ENCODE measurements at places on chromosomes 4 and X. TPM values are rescaled to one million over a fixed set of nuclear protein-coding genes. Genes with fewer than 3 reads are reported as not detected.

GAR1 gene
- 41.5 TPM for polyA plus RNA-seq

DNA sequence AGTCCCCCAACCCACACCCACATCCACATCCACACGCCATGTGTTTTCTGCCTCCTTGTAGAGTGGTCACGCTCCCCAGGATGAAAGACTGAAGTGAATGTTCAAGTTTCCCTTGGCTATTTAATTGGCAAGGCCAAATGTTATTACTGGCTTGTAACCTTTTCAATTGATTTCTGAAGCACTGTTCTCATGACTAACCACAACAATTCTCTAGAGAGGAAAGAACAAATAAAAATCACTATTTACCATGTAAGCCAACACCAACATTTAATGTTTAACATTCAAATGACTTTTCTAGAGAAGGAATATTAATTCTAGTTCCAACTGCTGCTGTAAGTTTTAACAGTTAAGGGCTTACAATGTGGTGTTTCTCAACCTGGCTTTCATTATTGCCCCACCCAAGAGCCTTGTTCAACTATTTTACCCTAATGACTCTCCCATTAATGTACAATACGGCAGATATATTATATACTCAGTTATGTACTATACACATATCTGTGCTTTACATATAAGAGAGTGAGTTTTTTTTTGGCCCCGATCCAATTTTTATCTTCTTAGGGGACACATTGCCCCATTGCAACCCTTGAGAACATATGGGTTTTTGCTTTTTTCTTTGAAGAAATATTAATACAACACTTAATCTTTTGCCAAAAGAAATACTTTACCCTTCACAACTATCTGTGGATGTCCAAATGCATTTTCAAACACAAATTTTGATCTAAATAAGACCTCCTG is 46.5 kb downstream of the RELL1 start:
- DNase-seq = no peak

- DNase-seq = no peak
Measured at GRCh38 chrX:72095370-72095769, 36.3 kb downstream of the RTL5 start.

GRCh38 chr4:53905941-53906377 is 158.4 kb downstream of the CHIC2 start:
- DNase-seq = no peak

GRCh38 chrX:79268788-79269187 is 98.3 kb downstream of the ITM2A start:
- DNase-seq = no peak

GYPE gene
- 4.0 TPM for polyA plus RNA-seq

DNA sequence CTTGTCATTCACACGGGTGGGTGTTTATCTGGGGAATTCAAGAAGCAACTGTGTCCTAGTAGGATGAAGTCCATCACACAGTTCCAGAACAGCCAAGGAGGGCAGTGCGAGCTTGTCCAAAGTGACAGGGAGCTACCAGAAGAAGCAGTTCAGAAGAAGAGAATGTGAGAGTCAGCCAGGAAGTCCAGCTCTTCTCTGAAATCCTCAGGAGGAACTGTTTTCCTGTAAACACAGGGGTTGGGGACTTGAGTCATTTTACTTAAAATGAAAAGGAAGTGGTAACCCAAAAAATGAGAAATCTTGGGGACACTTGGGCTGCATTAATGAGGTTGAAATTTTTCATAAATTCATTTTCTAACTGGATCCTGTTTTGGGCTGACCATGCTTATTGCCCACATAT is 8.2 kb upstream of the TLR10 start:
- no peak for DNase-seq

DNA sequence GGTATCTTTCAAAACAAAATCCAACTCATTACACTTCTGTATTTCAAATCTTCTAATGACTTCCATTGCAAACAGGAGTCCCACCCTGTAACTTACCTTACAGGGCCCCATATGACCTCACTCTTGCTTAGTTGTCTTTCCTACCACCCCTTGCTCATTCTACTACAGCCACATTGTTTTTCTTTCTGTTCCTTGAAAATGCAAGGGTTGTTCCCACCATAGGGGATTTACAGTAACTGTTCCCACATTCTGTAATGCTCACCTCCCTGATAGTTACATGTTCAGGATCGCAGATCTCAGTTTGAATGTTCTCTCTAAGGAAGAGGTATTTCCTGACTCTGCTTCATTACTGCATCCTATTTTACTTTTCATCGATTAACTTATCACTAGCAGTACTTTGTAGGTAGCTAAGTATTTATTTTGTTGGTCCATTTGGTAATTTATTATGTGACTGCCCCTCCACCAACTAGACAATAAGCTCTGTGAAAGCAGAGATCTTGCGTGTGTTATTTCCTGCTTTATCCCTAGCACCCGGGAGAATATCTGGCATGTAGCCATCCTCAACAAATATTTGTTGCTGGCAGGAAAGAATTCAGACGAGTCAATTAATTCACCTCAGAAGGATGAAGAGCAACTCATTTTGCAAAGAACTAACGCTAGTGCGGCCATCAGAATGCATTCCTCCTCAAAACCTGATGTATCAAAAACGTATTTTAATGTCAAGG is 21.4 kb downstream of the MAOB start:
- DNase-seq = no peak

- DNase-seq = no peak
Measured at GRCh38 chrX:129777218-129778030, 2.3 kb upstream of the SASH3 start.

- no peak for DNase-seq
Measured at GRCh38 chr4:139154538-139154937, 22.5 kb downstream of the ELF2 start.

IGSF1 gene
- 13.2 TPM for polyA plus RNA-seq

DNA sequence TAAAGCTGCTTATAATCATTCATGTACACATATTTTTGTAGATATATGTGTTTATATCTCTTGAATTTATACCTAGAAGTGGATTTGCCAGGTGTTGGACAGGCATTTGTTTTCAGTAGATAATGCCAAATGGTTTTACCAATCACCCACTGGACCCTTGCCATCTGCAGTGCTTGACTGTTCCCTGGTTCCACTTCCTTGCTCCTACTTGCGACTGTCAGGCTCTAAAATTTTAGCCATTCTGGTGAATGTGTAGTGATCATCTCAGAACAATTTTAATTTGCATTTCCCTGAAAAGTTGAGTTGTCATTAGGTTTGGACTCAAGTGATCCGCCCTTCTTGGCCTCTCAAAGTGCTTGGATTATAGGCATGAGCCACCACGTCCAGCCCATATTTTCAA is 122.4 kb upstream of the SLC34A2 start:
- no peak for DNase-seq

GRCh38 chrX:38627683-38628082 is 66.3 kb downstream of the TSPAN7 start:
- DNase-seq = no peak

DNA sequence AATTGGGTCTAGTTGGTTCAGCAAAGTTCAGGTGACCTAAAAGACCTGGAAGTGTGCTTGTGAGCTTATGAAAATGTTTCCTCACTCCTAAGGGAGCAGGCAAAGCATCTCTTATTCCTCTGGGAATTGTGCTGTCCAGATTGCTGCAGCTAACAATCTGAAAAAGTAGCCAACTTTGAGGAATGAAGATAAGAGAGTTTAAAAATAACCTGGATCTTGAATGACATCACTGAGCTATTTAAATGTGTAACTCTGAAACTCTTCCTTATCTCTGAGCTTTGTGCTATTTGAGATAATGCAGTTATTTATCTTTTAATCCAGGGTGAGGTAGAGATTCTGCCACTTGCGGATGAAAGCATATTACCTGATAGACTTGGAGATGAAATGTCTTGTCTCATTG is 384.8 kb downstream of the PPP4R3C start:
- DNase-seq = no peak

ANOS1 gene
- polyA plus RNA-seq = 8.3 TPM

CPEB2 gene
- 15.2 TPM for polyA plus RNA-seq

DNA sequence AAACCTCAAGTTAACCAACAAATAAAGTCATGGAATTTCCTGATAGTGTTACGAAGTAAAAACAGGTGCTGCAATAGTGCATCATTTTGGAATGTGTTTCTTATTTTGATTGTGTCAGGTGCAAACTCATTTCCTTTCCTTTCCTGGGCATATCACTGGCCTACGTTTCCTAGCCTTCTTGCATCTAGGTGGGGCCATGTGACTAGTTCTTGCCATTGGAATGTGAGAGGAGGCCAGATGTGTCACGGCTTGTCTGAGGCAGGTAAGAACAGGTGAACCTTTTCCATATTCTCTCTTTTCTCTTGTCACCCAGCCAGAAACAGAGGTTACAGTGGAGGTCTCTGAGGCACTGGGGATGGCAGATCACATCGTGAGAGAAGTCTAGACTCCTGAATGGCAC is 868.0 kb downstream of the RPA4 start:
- no peak for DNase-seq

GRCh38 chr4:123556526-123556925 is 159.9 kb downstream of the SPRY1 start:
- DNase-seq = no peak

- no peak for DNase-seq
Measured at GRCh38 chr4:159400558-159401225, 297.8 kb downstream of the RAPGEF2 start.

HSFX2 gene
- polyA plus RNA-seq = 1.0 TPM

DNA sequence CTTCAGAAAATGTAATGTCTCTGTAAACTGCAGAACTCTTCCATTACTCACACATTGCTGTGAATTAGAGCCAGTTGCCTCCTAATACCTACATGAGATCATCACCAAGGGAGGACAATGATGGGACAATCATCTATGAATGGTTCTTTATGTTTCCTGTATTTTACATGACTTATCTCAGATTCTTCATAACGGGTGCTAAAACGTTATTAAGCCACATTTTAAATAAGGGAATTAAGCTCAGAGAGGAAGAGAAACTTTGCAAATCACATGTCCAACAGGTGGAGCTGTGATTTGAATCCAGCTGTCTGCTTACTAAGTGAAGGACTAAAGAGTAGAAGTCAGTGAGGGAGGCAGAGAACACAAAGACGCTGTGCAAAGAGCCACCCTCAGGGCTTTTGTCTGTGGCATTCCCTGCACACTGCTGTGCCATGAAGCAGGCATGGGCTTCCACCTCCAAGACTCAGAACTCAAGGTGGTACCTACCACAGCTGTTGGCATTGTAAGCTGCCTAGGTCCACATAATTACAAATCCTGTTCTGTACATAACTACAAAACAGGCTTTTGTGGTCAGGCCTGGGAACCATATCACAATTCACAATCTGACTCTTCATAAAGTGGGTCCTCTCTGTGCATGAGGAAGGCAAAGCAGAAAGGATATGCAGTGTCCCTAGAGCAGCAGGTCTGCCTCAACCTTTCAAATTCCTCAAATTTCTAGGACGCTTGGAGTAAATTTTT is 12.8 kb downstream of the TBC1D9 start:
- DNase-seq = no peak

RTL3 gene
- not detected for polyA plus RNA-seq

- no peak for DNase-seq
Measured at GRCh38 chr4:174215961-174216680, 67.3 kb downstream of the FBXO8 start.

- no peak for DNase-seq
Measured at GRCh38 chr4:73998040-73999011, at the start of gene CXCL5. TSS of gene CXCL5 (minus strand) at chr4:73998677. CDS start at chr4:73998581, 96 bp downstream.

NPY5R gene
- polyA plus RNA-seq = 5.6 TPM

DNA sequence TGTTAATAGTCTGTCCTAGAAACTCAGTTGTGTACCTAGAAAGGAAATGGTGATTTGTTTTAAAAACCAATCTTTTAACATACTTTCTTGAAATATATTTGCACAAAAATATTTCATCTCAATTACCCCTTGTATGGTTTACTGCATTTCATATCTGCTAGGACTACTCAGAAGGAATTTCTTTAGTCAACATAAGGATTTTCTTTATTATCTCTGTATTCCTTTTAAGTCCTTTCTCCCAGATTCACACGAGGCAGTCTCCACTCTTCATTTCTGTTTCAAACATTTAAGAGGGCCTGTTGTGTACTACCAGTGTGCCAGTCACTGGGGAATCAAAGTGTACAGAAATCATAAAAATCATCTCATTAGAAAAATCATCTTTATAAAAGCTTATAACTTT is 28.8 kb downstream of the NFKB1 start:
- no peak for DNase-seq

DNA sequence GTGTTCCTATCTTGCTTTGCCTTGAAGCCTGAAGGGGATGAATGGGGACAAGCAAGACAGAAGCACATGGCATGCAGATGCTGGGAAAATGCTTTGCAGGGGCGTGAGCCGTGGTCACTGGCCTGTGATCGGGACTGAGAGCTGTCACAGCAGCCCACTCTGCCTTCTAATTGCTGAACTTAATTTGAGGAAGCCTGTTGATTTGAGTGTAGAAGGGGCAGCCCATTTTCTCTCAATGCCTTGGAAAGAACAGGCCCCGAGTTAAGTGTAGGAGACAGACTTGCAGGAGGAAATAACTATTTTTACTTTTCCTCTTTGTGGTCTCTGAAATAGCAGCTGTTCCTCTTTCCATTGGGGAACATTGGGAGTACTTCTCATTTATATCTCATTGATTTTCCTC is 26.1 kb upstream of the TBC1D1 start:
- no peak for DNase-seq

DNA sequence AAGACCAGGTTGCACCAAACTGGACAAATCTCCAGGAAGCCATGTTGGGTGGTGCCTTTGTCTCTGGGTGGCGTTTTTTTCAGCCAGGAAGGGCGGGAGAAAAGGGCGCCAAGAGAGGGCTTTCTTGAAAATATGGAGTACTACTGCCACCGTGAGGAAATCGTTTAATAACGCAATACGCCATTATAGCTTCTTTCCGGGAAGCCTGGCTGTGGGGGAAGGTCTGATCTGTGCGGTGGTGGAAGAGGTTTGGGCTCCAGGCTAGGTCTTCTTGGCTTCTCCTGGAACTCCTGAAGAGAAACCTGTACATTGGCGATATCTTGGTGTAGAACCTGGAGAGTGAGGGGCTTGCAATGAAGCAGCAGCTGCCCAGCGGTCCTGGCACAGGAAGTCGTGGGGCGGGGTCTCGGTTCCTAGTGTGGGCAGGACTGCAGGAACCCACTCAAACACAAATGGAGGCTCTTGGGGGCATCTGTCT is 202.7 kb downstream of the OR13H1 start:
- DNase-seq = no peak

GRCh38 chr4:152165146-152165545 is 370.7 kb downstream of the FBXW7 start:
- DNase-seq = no peak

DNA sequence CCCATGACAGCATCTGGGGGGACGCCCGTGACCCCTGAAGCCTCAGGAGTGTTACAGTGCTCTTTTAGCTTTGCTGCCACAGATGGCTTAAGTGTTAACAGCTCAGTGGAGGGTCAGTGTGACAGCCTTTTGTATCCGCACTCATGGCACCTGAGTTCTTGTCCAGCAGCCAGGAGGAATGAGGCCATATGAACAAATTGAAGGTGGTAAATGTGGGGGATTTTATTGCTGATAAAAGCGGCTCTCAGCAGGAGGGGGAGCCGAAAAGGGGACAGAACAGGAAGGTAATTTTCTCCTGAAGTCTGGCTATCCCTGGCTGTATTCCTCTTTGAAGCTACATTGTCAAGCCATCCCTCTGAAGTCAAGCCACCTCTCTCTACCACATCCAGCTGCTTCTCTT is 441.0 kb downstream of the RAPGEF2 start:
- no peak for DNase-seq

Measured in left renal cortex interstitium (tissue), 4 donors.